Esophagus squamous epithelium (tissue), 5 donors: ENCODE measurements at places on chromosomes 1 and 21. TPM values are rescaled to one million over a fixed set of nuclear protein-coding genes. Genes with fewer than 3 reads are reported as not detected.

DNA sequence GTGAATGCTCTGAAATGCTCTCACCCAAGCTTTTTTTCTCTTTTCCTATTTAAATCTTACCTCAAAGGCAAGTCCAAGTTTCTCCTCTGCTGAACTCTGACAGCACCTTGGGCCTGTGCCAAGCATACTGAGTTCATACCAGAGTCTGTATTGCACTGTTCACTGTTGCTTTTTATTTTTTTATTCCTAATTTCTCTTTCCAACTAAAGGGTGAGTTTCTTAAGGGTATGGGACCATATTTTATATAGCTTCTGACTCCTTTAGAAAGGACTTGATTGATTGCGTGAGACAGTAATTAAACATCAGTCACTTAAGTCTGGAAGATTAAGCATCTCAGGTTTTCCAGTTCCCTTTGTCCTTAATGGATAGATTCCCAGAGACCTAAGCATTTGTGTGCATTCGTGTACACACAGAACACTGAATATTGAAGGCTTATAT, 69.9 kb downstream of the CACHD1 start:
- DNase-seq, result no peak

DNA sequence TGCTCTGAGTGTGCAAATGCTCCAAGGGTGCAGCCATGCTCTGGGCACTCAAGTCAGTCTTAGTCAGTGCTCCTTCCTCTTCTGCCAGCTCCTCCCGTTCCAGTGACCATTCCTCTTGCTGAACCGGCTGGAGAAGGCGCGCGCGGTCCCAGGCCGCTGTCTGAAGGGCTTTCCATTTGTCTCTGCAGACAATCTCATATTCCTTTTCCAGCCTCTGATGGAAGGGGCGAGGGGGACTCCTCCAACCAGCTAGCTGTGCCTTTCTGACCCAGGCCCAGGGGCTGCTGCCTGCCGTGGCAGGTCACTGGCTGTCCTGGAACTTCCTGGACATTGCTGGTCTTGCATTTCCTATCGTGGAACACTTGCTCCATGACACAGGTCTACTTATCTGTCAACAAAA, 67.5 kb downstream of the RIPK4 start:
- no peak for DNase-seq

DNA sequence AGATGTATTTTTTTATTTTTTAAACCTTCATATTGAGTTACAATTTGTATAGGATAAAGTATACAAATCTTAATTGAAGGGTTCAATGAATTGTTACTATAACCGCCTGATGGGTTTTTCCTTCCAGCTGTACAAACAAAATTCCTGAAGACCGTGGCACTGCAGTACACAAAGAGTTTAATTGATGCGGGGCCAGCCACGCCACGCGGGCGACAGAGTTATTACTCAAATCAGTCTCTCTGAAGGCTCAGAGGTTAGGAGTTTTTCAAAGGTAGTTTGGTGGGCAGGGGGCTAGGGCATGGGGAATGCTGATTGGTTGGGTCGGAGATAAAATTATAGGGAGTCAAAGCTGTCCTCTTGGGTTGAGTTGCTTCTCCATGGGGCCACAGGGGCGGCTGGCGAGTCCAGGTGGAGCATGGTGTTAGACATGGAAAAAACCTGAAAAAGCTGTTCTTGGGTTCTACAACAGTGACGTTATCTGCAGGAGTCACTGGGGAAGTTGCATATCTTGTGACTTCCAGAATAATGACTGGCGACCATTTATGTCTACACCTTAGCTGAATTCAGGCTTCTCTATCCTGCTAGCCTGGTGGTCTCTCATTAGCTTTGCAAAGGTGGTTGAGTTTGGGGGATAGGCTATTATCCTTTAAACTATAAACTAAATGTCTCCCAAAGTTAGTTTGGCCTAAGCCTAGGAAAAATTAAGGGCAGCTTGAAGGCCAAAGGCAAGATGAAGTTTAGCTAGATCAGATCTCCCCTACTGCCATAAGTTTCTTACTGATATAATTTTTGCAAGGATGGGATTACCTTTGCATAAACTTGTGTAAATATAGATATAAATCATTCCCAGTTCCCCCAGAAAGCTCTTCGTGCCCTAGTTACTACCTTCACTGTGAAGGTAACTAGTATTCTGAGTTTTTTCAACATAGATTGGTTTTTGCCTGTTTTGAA, 13.0 kb upstream of the TMEM9 start:
- no peak for DNase-seq

DNA sequence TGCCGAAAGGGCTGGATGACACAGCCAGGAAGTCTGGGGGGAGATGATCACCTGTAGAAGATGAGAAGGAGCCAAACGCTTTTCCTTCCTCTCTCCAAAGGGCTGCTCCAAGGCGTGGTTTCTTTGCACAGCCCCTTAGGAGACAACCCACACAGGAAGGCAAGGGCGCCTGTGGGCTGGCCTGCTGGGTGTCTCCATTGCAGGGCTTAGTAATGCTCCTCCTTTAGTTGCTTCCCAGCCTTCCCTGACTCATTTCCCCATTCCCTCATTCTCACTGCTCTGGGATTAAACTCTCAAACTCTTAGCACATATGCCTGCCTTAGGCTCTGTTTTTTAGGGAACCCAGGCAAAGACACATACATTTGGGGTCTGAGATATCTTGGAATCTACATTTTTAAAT, 1.7 kb upstream of the CLCA1 start:
- DNase-seq, result no peak

DNA sequence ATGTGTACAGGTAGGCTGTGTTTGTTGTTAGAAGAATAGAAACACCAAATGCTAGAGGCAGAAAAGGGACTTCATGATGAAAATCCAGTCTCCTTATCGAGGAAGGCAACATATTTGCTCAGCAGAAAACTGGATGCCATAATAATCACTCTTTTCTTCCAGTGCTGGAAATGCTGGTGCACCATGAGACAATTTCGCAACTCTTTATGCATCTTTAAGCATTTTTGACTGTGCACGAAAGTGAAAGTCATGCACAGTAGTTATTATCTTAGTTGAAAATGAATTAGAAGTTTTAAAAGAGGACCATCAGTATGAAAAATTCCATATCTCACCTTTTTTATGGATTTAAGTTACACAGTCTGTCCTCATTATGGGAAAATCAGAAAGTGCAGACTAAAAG, 29.1 kb downstream of the SMYD2 start:
- no peak for DNase-seq

DNA sequence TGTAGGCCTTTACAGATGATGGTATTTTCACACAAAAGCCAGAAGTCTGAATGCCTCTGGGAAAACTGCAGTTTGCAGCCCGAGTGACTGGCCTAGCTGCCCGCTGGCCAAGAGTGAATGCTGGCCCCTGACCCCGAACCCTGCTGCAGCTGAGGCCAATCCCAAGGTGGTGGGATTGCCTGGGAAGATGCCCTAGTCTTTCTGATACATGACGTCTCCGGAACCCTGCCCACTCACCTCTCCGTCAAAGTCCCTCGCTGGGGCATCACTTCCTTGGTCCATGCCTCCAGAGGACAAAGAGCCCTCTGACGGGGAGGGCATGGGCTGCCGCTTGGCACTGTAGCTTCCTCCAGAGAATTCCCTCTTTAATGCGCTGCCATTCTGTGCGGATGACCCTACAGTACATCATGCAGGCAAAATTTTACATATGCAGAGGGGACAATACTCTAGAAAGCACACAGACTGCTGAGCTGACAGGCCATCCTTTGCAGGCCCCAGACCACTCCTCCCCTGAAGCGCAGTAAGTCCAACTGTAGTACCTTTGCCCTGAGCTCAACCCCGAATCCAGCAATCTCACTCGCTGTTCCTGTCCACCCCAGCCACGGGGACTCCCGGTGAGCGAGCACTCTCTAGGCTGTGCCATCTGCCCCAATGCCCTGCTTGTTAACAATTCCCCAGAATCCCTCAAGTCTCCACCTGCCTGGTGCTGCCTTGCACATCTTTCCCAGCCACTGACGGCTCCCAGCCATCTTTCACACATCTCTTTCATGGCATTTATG, 54.7 kb downstream of the COQ8A start:
- DNase-seq, result no peak

Gene FOXO6
- total RNA-seq, result 0.53 TPM

- DNase-seq, result no peak
Measured at GRCh38 chr1:67743072-67743725, 58.2 kb downstream of the GADD45A start.

- no peak for DNase-seq
Measured at GRCh38 chr1:109248797-109249629, at the start of gene CELSR2. Gene CELSR2, plus strand, starts transcription at chr1:109249539. Its CDS starts 541 bp downstream, at chr1:109250080.

DNA sequence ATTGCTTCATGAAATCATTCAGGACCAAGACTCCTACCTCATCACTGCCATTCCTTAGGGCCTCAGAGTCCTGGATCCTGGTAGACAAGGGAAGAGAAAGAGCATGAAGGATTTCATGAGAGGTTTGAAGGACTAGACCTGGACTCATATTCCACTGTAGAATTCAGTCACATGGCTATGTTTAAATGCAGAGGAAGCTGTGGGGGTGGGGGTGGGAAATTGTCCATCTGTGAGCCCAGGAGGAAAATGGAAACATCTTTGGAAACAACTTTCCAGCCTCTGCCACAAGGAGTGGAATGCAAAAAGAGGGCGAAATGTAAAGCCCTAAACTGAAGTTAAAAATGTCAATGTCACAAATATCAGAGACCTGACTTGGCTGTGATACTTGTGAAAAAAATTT, 73.0 kb downstream of the BRINP2 start:
- DNase-seq, result no peak

Gene MSH4
- 0.35 TPM for total RNA-seq
